Placental epithelial cell (primary cell): ENCODE measurements at places on chromosomes 16 and 17. TPM values are rescaled to one million over a fixed set of nuclear protein-coding genes. Genes with fewer than 3 reads are reported as not detected.

Gene SKAP1
- not detected in 2 replicates for total RNA-seq

Gene TMC5
- total RNA-seq, result under 0.01 TPM in 1 of 2 replicates, not detected in the other

Gene ZG16
- 0.33 and 1.2 TPM in 2 replicates for total RNA-seq

Gene PHOSPHO1
- total RNA-seq, result not detected in 2 replicates

Gene HS3ST4
- total RNA-seq, result not detected in 2 replicates

Gene RAPGEFL1
- 2.4 and 2.7 TPM in 2 replicates for total RNA-seq

Gene GPATCH8
- total RNA-seq, result 22.6 and 28.7 TPM in 2 replicates

Gene SLC6A2
- total RNA-seq, result under 0.01 TPM in 1 of 2 replicates, not detected in the other

Gene KRTAP4-9
- not detected in 2 replicates for total RNA-seq

Gene CNTNAP1
- 0.87 and 3.1 TPM in 2 replicates for total RNA-seq

Gene AATK
- total RNA-seq, result under 0.01 and 0.22 TPM in 2 replicates

Gene INCA1
- total RNA-seq, result 0.43 and 1.6 TPM in 2 replicates

Gene OTOP2
- total RNA-seq, result not detected in 2 replicates

Gene JPH3
- total RNA-seq, result not detected in 2 replicates

Gene CDRT4
- 0.87 and 5.9 TPM in 2 replicates for total RNA-seq

Gene FSCN2
- 1.1 and 3.5 TPM in 2 replicates for total RNA-seq

Gene CD79B
- total RNA-seq, result not detected in 2 replicates

Gene ASGR1
- 0.79 TPM in 1 of 2 replicates, not detected in the other for total RNA-seq

Gene CDRT15
- not detected in 2 replicates for total RNA-seq

Gene CTRB2
- total RNA-seq, result not detected in 2 replicates

Gene KCTD11
- total RNA-seq, result 9.4 and 12.6 TPM in 2 replicates

Gene DHRS11
- 4.7 and 5.6 TPM in 2 replicates for total RNA-seq

Gene PRPSAP1
- 76.9 and 231 TPM in 2 replicates for total RNA-seq

Gene MAZ
- 411 and 461 TPM in 2 replicates for total RNA-seq

Gene CCL1
- total RNA-seq, result not detected in 2 replicates

Gene MYO15B
- 4.7 and 47.5 TPM in 2 replicates for total RNA-seq

Gene TPSD1
- total RNA-seq, result not detected in 2 replicates

Gene NXN
- total RNA-seq, result 28.6 and 38.1 TPM in 2 replicates
